ENCODE measurements at places on chromosomes 6 and 20.

DNA sequence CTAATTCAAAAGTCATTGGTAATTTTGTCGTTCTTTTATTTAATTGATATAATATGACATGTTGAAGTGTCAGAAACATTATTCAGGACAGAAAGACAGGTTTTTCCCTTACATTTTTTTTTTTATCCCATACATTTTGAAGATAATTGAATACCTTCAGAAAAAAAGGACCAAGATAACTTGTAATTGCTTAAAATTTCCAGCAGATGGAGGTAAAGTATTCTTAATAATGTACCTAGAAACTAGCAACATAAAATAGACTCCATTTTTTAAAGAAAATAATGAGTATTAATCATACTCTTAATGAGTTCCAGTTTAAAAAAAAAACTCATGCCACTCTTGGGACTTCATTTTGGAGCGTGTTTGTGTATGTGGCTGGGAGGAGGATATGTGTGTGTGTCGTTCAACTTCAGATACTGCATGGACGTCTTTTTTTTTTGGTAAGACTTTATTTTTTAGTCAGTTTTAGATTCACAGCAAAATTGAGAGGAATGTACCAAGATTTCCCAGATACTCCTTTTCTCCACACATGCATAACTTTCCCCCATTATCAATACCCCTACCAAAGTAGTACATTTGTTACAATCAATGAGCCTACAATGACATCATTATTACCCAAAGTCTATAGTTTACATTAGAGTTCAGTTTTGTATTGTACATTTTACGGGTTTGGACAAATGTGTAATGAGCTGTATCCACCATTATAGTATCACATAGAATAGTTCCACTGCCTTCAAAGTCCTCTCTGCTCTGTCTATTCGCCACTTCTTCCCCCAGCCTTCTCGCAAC, 79.4 kb downstream of the ROS1 start:
- no peak for DNase-seq

DNA sequence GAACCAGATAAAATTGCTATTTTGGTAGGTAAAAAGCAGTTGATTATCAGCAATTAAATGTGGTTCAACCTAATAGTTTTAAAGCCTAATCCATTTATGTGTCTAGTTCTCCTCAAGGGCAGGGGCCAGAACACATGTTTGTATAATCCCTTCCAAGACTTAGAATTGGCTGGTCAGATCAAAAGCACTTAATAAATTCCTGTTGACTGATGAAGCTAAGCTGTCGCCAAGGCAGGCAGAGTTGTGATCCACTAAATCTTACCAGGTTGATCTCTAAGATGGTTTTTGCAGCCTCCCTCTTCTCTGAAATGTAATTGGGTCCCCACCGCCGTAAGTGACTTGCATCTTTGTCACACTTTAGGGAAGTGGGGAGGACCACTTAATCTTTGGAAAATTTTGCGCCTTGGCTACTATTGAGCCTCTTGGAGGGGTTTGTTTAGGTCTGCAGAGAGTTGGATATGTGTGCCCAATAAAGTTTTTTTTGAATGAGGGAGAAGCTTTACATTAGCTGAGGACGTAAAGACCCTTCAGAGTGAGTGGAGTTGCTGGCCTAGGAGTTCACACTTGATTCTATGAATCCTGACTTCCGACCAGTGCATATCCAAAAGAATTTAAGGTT, 65.9 kb downstream of the PHF20 start:
- DNase-seq: no peak

DNA sequence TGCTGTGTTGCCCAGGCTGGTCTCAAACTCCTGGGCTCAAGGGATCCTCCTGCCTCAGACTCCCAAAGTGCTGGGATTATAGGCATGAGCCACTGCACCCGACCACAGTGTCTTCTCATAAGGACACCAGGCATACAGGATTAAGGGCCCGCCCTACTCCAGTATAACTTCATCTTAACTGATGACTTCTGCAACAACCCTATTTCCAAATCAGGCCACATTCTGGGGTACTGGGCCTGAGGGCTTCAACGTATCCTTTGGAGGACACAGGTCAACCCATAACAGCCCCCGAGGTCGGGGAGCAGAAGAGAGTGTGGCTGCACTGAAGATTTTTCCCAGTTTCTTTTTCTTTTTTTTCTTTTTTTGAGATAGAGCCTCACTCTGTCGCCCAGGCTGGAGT, 39.7 kb downstream of the SUN5 start:
- no peak for DNase-seq

DNA sequence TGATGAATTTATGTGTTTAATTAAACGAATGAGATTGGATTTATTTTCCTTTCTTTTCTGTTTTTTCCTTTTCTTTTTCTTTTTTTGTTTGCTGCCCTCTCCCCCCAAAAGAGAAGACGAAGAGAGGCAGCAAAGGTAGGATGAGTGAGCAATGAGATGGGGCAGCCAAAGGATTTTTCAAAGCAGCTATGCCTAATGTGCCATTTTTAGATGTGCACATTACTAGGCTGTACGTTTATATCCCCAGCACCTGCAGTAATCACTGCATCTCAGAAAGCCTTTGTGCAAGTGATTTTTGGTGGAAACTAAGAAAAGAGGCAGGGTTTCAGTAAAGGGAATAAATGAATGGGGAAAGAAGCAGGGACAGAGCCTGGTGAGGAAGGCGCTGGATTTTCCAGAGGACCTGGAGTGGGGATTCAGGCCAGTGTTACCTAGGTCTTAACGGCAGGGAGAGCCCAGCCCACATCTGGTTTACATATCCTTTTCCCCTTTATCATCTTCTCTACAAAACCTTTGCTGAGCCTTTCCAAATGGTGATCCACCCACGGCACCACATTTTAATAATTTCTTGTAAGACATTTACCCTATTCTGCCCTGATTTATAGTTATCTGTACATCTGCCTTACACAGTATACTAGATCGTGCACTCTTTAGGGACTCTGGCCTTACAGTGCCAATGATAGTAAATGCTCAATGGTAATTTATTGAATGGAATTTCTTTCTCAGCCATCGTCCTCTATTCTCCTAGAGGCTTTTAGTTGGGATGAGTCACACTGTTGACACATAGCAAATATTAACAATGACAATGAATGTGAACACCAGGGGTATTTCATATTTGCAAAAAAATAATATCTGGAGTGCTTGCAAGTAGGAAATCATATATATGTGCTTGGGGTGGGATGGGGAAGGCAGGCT, 38.3 kb upstream of the ATXN1 start:
- DNase-seq: no peak

DNA sequence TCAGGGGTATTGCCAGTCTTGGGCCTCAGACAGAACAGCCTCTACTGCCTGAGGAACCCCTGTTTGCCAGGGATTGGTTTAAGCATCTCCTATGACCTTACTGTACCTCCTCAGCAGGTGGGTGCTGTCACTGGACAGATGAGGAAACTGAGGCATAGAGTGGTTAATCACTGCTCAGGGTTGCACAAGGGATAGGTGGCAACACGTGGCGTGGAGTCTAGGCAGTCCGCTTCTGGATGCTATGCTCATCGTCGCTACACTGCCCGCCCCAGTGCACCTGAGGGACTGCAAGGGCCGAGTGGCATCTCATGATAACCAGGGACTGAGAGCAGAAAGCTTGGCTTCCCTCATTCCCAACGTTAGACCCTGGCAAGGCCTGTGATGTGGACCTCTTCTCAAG, 101.8 kb upstream of the SULF2 start:
- DNase-seq: no peak

DNA sequence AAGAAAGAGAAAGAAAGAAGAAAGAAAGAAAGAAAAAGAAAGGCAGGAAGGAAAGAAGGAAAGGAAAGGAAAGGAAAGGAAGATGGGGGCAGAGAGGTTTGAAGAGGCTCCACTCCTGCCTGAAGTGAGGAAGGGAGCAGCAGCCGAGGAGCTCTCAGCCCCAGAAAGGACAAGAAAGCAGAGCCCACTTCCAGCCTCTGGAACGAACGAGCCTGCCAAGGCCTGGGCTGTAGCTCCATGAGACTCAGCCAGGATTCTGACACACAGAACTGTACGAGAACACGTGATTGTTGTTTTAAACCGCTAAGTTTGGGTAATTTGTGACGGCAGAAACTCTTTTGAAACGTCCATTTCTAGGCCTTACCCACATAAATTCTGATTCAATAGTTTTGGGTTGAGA, 69.5 kb downstream of the TTLL2 start:
- no peak for DNase-seq

- DNase-seq: no peak
Measured at GRCh38 chr6:114085211-114085610, 114.3 kb upstream of the HDAC2 start.

DNA sequence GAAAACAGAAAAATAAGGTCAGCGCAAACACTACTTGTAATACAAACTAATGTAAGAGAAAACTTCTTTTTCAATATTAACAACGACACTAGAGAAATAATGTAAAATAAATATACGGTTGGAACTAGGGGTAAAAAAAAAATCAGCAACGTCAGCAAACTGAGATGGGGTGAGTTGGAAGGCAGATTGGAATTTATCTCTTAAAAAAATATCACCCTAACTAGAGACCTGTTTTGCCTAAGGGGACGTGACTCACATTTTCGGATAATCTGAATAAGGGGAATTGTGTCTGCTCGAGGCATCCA, 705 bp upstream of the UTRN start:
- DNase-seq: no peak

DNA sequence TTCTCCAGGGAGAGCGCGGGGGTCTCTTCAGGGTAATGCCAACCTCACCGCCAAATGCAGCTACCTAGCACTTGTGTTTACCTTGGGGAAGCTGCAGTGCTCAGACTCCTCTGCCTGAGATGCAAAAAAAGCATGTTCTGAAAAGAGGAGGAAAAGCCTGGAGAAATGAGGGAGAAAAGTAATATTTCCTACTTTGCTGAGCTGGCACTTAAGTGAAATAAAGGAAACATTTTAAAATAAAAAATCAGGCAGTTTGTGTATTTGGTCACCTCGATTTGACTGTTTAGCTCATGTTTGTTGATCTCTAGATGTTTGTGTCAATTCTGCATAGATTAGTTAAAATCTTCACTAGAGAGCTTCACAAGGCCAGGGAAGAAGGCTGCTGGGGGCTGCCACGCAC, 487.2 kb downstream of the QKI start:
- DNase-seq: no peak

DNA sequence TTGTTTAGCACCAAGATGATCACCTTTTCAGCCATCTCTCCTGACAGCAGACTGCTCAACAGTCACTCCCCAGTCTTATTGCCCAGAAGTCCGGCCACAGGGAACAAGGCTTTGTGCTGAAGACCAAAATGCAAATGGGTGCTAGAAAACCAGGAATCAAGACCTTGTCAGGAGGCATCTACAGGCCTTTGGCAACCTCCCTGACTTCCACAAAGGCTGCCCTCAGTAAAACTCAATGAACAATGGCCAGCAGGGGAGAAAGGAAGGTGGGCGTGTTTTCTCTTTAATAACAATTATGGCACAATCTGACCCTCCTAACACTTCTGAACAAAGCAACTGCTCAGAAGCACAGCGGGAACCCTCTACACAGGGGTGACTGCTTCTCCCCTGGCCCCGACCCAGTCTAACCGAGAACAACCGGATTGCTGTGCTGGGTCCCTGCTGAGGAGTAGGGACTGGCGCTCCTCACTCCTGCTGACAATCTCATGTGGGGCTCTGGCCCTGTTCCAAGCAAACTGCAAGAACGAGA, 41.6 kb downstream of the PLCG1 start:
- no peak for DNase-seq

- no peak for DNase-seq
Measured at GRCh38 chr6:32883789-32884188, 29.8 kb downstream of the PSMB9 start.

DNA sequence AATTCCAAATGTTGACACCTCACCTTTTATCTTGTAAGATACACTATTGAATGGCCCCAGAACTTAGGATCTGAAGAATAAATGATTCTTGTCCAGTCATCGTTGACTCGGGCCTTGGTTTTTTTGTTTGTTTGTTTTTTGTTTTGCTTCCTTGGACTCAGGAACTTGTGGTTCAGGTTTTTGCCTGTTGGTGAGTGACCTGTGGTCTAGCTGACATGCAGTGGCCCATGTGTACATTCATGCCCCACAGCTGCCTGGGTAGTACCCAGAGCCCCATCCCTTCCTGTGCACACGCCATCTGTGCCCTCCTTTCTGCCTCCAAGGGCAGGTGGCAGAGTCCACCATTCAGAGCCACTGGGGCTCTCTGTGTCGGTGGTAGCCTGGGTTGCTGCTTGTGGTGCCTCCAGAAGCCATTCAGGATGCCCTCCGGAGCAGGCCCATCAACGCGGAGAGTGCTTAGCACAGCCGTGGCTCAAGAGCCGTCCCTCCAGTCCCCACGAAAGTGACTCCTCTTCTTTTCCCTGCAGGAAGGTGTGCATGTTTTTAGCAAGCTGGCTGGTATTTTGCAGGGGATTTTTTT, 85.9 kb downstream of the SYNJ2 start:
- DNase-seq: no peak

DNA sequence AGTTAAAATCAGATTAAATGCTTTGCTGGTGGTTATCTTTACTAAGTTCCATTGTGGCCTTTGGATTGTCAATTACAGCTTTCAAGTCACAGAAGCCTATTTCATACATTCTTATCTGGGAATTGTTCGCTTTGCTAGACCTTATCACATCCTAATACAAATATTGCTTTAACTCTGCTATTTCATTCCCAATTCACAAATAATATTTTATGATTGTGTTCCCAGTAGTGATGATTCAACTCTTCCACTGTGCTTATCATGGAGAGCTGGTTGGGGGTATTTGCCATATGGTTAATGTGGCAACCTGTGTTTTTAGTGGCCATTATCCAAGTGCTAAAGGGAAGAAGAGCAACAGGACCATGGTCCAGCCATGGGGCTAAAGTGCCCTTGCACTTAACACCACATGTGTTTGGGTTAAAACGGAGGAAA, 72.9 kb upstream of the GLP1R start:
- DNase-seq: no peak

Measured in stimulated activated CD8-positive, alpha-beta memory T cell treated with anti-CD3 and anti-CD28 coated beads, Interleukin-15, amount 100 ng/mL, for 24 hours (primary cell).